ENCODE measurements at places on chromosomes 12 and 14.

DNA sequence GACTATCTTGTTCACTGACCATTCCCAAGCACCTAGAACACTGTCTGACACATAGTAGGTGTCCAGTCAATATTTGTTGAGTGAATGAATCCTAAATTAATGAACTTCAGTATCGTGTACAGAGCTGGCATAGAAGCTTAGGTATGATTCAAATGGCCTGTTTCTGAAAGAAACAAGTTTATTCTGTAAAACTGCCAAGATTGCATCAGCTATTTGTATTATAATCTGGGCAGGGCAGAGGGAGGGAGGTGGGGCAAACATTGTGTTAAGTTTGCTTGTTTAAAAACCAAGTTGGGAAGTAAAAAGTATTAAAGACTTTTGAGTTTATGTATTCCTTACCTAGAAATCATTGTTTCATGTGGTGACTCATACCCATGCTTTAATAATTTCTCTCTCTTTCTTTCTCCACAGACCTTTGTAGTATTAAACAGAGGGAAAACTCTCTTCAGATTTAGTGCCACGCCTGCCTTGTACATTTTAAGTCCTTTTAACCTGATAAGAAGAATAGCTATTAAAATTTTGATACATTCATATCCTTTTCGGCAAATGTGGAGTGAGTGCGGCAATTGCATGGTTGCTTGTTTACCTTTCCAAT is 92.8 kb downstream of the SCN8A start:
- no peak for DNase-seq

- no peak for DNase-seq
Measured at GRCh38 chr12:3020850-3021435, 56.2 kb upstream of the TSPAN9 start.

GRCh38 chr12:54075974-54076373 is 22.3 kb downstream of the HOXC4 start:
- no peak for DNase-seq

DNA sequence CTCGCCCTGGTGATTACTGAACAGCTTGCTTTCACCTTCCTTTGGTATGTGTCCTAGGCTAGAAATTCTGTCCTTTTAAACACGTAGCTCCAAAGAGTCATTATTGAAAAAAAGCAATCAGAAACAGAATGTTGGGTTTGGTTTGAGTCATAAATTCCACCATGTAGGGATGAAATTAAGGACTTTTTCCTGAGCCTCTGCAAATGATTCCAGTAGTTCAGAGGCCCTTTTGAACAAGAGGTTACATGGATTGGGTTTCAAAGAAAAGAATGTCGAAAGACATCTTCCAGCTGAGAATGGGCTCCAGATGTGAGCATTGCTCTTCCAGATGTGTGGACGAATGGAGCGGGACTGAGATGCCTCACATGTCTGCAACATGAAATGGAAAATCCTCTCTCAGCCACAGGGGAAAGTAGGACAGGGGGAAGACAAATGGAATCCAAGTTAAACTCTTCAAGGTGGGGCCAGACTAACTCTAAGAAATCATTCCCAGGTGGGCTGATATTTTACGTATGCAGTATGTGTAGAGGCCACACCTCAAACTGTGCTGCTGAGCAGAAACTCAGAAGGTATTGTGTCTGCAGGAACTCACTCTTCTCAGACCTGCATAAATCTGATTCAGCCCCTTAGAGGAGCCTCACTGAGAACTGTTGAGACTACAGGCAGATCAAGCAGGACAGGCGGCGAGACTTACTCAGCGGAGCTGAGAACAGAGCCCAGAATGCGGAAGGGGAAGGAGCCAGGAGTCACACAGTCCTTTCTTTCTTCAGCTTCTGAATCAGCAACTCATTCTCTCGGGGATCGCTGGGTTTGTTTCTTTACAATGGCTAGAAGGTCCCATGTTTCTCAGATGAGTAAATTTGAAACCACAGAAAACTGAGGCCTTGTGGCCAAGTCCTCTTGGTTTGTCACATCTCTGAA is 23.3 kb upstream of the EMP1 start:
- DNase-seq = no peak

- DNase-seq = no peak
Measured at GRCh38 chr12:3000548-3001275, 41.5 kb downstream of the TEAD4 start.

DNA sequence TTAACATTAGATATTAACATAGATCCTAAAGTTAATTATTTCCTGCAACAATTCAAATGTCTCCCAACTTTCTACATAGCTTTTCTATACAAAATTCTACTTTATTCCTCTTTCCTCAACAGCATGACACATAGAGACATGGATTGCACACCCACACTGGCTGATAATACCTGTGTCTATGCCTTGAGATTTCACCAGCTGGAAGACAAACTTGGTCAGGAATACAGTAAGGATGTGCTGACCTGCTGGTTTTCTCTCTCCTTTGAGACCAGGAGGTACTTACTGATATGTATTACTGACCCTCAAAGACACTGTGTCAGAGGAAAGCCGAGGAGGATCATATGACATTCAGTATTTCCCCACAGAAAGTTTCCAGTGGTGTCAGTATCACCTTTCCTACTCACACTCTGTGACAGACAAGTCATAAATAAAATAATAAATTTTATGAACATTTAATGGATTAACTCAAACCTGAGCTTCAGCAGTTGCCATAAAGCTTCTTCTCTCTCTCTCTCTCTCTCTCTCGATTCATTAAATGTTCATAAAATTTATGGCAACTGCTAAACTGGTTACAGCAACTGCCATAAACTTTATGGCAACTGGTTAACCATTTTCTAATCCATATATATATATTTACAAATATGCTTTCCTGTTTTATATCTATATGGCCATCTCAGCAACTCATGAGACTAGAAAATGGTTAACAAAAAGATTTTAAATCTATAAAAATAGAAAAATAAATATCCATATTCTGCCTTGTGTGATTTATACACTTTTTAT is 22.7 kb downstream of the EIF2S3B start:
- no peak for DNase-seq

GRCh38 chr12:47808574-47809365 is 10.9 kb downstream of the HDAC7 start:
- DNase-seq = no peak

DNA sequence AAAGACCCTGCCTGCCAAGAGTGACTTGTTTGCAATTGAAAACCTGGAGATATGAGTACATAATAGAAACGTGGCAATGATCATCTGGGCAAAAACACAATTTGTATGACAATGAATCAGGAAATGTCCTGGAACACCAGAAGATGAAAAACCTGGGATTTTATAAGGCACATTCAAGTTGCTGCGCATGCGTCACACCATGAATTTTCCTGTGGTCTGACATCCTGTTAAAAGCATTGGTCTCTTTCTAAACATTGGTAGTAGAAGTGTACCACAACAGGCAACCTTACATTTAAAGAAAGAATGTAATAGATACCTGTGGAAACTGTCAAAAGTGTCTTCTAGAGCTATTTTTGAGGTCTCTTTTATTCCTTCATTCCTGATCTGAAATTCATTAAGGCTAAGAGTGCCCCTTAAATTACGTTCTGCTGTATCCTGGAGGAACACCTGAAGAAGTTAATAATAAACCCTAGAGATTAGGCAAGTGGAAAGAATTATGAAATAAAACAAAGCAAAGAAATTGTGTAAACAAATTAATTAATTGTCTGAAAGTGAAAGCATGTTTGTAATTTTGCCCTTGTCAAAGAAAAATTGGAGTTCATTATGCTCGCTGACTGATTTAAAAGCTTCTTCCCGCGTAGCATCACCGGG is 676.5 kb downstream of the DIO2 start:
- no peak for DNase-seq

GRCh38 chr12:55718015-55718414 is 2.2 kb downstream of the BLOC1S1 start:
- no peak for DNase-seq

- peak; percentile 74 for DNase-seq
Measured at GRCh38 chr12:49673446-49674317, 33.5 kb downstream of the FMNL3 start.

- DNase-seq = no peak
Measured at GRCh38 chr14:88914956-88915355, 90.5 kb downstream of the TTC8 start.

- no peak for DNase-seq
Measured at GRCh38 chr12:93968536-93969285, 179.7 kb upstream of the PLXNC1 start.

DNA sequence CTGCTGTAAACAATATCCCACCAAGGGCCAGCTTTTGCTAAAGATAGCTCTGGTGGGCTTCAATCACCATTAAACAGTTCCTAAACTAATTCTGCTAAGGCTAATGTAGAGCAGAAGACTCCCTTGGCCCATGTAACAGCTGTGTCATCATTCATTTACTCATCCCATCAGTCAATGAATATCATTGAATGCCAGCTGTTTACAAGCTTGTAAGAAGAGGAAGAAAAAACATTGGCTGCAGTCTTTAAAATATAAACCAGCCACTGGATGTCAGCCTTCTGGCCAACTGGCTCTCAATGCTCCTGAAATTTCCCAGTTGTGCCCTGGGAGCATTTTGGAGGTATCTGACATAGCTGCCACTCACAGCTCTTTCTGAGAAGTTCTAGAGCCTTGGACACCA is 18.0 kb upstream of the MAP3K9 start:
- no peak for DNase-seq
